ENCODE measurements at places on chromosomes 1 and 21.

GRCh38 chr1:77664939-77665516 lies 17.4 kb downstream of the ZZZ3 start:
- DNase-seq: no peak

DNA sequence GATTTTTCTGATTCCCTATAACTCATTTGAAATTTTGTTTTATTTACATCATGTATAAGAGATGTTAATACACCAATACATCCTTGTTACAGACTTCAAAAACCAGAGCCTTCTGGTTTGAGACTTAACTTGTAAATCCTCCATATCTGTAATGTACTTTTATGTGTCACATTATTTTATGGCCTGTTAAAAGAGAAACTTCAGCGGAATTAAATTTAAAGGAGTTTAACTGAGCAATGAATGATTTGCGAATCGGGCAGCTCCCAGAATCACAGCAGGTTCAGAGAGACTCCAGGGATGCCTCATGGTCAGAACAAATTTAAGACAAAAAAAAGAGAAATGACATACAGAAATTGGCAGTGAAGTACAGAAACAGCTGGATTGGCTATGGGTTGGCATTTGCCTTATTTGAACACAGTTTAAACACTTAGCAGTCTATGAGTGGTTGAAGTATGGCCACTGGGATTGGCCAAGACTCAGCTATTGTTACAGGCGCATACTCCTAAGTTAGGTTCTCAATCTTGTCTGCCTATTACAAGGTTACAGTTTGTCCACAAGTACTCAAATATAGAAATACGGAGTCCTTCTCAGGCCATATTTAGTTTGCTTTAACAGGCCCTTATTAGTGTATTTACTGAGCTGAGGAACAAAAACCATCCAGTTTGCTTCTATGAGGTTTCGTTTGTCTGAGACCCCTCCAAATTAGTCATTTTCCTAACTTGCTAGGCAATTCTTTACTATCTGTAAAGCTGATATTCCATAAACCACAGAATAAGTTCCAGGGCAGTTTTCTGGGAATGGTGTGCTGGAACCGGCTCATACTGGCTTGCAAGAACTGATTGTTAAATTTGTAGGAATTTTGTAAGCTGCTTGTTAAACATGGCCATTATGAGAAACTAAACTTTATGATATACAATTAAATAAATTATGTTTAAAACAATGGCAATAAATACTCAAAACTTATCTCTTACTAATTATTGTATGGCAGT lies 56.2 kb upstream of the WDR26 start:
- no peak for DNase-seq

DNA sequence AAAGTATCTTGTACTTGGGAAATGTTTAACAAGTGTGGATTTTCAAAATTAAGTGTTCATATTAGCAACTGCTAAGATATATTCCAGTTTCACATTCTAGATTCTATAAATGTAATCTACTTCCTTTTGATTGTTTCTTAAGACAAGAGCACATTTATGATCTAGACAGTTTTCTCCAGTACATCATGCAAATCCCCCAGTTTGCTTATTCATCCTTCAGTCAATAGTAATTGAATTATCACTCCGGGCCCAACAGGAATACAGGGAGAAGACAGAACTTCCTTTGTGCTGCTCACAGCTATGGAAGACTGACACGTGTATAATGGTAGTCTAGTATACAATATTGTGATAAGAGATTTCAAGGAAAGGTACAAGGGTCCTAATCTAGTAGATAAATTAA lies 14.5 kb downstream of the PLA2G4A start:
- no peak for DNase-seq

GRCh38 chr1:220884981-220885918 lies 6.0 kb downstream of the HLX start:
- no peak for DNase-seq

DNA sequence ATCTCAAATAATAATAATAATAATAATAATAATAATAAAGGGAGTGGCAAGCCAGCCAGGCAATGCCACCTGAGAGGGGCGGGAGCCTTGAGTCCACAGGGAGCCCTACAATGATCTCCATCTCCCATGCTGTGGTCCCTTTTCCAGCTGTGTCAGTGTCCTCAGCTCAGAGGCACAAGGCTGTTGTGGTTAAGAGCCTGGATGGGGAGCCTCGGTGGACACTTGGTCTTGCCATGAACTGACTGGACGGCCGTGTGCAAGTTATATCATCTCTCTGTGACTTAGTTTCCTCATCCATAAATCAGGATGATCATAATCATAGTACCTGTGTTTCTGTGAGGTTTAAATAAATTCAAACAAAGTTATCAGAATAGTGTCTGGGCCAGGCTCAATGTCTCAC lies 127.8 kb upstream of the TIAM1 start:
- DNase-seq: no peak

DNA sequence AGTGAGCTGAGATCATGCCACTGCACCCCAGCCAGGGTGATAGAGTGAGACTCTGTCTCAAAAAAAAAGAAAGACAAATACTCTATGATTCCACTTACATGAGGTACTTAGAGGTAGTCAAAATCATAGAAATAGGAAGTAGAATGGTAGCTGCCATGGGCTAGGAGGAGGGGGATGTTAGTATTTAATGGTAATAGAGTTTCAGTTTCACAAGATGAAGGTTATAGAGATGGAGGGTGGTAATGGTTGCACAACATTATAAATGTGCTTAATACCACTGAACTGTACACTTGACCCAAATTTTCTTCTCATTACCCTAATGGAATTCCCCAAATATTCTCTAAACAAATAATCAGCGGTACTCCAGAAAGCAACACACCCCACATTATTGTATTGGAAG lies 12.8 kb downstream of the EIF2B3 start:
- no peak for DNase-seq

DNA sequence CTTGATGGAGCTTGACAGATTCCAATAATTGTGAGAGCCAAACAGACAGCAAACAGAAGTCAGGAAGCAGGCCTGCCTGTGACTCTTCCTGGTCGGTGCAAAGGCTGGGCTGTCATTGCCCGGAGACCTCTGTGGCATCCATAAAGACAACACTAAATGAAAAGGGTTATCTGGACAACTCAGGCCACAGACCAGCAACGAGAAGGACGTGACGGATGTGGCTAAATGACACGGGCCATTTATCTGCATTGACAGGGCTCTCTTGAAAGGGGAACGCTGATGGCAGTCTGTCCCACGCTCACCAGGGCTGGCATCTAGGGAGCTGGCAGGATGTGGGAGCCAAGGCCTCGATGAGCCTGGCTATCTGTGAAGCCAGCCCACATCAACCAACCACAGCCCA lies 35.0 kb downstream of the HMGB4 start:
- DNase-seq: no peak

GRCh38 chr1:4587721-4588120 lies 66.7 kb upstream of the AJAP1 start:
- DNase-seq: no peak

DNA sequence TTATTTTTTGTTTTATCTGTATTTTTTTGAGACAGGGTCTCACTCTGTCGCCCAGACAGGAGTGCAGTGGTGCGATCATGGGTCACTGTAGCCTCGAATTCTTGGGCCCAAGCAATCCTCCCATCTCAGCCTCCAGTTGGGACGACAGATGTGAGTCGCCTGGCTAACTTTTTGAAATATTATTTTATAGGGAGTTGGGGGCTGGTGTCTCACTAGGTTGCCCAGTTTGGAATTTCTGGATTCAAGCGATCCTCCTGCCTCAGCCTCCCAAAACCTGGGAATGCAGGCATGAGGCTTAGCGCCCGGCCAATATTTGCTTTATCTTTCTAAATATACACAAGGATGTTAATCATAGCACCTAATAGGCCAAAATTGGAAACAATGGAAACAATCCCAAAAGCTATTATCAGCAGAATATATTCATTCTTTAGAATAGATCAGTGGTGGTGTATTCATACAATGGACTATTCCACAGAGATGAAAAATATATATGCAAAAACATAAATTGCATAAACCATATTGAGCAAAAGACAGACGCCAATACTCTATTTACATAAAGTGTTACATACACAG lies 55.9 kb downstream of the DAP3 start:
- DNase-seq: no peak

DNA sequence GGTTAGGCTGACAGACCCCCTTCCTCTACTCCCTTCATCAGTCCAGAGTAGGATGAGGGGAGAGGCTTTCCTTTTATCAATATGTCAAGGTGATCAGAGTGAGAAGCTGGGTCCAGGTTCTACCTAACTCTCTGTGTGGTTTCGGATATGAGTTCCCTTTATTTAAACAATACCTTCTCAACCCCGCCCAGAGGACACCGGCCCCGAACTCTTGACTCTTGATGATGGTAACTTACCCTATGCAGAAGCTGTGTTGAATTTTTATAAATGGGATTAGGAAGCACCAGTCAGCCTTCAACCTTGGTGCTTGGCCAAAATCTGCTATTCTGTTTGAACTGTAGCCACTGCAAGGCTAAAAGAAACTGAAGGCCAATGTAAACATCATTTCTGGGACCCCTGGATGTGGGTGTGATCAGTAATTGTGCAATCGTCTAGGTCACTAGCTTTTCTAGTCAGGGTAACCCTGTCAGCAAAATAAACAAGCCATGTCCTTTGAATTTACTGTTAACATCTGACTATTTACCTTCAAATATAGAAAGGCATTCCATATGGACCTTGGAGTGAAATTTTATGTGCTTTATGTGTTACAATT lies 398.3 kb downstream of the SEC16B start:
- DNase-seq: no peak

DNA sequence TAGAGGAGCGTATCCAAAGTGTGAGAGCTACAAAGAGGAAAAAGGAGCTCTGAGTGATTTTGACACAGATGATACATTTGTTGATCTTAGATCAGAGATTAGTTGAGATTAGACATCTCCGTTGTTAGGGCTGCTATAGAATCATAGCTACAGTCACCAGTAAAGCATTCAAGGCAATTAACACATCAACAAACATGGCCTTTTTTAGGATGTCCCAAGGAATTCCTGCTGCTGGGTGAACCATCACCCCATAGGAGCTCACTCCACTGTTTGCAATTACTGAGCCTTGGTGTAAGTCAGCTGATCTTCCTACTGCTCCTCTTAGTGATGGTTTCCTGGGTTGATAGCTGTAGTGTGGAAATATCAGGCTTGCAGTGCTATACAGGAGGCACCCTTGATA lies 6.7 kb upstream of the RSRP1 start:
- DNase-seq: peak; percentile 98

GRCh38 chr1:200428482-200429205 lies 18.8 kb upstream of the ZNF281 start:
- DNase-seq: peak; percentile 81

DNA sequence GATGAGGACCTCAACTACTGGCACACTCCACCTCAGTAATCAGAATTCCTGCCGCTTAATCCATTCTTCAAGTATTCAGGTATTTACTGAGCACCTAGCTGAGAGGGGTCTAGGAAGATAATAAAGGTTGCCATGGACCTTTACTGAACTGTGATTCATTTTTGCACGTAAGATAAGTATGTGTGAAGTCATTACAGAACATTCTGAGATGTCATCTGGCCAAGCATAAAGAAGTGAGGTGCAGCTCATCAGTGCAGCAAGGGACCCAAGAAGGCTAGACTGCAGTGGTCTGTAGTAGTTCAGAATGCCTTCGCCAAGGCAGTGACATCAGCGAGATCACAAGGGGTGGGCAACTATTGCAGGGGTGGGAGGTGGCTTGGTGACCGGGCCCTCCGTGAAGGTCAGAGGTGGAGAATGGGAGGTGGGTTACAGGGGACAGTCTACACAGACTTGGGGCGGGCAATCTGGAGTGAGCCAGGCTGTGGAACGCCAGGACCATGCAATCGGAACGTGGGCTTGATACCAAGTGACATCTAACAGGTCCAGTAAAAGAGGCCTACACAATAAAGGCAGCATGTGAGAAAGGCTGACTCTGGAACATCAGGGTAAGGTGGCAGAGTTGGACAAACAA lies 107.4 kb downstream of the SLC45A1 start:
- no peak for DNase-seq

DNA sequence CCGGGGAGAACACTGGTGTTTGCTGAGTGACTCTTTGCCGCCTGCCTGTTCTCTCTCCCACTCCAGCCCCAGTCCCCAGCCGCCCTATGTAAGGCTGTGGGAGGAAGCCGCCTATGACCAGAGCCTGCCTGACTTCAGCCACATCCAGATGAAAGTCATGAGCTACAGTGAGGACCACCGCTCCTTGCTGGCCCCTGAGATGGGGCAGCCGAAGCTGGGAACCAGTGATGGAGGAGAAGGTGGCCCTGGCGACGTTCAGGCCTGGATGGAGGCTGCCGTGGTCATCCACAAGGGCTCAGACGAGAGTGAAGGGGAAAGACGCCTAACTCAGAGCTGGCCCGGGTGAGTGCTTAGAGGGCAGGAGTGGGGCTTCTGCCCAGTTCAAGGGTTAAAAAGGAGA lies 8.2 kb downstream of the BSND start:
- no peak for DNase-seq

GRCh38 chr1:15282810-15283474 lies 35.9 kb downstream of the FHAD1 start:
- DNase-seq: no peak

DNA sequence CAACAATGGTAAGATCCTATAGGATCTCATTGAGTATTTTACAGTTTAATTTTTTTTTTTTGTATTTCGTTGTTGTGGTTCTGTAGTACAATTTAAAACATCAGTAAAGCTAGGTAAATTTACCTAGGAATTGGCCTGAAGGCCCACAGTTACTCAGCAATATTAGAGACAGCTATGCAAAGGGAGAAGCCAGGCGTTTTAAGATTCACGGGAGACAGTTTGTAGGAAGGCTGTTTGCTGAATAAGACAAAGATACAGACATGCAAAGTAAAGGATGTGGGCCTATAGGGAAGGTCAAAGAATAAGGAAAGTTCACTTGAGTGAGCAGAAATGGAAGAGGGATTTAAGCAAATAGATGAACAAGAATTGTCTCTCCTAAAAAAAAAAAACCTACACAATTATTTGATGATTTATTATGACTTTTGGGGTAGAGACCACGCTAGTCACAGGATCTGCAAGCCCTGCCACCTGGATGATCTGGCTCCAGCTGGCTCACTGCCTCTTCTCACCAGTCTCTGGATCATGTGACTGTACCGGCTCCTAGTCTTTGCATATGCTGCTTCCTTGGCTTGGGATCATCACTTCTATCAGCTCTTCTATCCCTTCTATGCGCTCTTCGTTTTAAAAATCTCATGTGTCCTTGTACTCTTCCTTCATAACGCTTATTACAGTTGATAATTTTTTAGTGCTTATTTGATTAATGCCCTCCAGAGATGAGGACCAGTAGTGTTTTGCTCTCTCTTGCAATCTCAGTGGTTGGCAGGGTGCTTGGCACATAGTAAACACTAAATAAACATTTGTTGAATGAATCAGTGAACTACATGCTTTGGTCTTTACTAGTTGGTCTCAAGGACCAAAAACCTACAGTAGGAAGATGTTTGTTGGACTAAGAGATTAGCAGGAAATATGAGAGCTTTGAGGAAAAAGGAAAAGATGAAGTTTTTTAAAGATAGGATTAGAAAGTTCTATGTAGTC lies 14.1 kb downstream of the DYRK1A start:
- DNase-seq: no peak

Measured in EH (cell line).